ENCODE measurements at places on chromosomes 3 and 15.

GRCh38 chr3:29335438-29335837, 54.6 kb downstream of the RBMS3 start:
- DNase-seq = no peak

DNA sequence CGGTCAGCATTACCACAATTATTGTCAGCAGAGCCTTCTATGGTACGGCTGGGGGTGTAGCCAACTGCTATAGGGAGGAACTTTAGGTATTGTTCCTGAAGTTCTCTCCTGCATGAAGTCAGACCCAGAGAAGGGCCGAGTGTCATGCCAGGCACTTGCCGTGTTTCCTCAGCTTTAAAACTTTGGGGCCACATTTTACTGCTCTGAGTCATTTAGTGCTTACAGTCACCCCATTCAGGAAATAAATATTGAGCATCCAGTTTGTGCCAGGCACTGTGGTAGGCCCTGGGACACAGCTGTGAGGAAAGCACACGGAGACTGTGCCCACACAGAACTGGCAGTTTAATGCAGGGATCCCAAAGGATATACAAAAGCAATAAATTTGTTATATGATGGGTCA, 54.5 kb upstream of the APEH start:
- no peak for DNase-seq

DNA sequence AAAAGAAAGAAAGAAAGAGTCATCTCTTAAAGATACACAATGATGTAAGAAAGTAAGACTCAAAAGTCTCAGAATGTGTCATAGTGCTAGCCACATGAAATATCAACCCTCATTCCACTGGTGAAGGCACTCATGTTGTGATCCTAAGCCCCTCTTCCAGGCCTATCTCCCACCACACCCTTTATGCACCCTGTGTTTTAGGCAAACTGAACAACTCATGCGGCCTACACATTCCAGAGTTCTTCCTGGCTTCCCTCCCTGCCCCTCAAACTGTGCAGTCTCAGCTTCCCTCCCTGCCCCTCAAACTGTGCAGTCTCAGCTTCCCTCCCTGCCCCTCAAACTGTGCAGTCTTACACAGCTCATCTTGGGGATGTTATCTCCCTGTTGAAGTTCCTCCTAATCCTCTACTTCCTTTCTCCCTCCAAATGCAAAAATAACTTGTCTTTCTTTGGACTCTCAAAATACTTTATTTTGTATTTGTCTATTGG, 69.0 kb upstream of the FNDC3B start:
- DNase-seq = no peak

- no peak for DNase-seq
Measured at GRCh38 chr3:96959474-96959873, 145.1 kb downstream of the EPHA6 start.

DNA sequence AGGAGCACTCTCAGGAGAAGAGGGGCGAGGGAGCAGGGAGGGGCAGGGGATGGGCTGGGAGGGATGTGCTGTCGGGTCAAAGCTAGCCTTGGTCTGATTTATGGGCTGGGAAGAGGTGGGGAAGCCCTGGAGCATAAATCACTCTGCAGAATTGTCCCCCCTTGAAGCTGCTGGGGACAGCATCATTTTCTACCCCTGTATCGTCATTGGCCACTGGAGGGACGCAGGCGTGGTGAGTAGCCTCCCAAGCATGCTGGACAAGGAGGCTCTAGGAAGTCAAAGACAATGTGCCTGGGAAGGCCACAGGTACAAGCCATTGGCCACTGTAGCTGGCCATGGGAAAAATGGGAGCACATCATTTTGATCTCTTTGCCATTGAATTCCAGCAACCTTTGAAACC, 175.5 kb upstream of the CTDSPL start:
- no peak for DNase-seq

DNA sequence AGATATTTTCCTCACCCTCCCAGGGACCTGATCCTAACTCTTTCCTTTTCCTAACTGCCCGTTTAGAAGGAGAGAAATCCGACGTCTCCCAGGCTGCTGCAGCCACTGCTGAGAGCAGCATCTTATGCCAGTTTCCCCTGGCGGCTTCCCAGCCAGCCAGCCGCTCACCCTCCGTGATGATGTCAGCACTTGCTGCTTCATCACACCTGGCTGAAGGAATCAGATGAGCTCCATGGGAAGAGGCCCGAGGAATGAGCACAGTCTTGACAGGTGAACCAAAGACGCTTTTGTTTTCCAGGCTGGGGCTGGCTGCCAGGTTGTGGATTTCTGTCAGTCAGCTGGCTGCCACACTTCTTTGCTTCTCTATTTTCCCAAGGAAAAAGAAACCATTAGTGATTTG, 445.1 kb upstream of the RBMS3 start:
- DNase-seq = no peak

DNA sequence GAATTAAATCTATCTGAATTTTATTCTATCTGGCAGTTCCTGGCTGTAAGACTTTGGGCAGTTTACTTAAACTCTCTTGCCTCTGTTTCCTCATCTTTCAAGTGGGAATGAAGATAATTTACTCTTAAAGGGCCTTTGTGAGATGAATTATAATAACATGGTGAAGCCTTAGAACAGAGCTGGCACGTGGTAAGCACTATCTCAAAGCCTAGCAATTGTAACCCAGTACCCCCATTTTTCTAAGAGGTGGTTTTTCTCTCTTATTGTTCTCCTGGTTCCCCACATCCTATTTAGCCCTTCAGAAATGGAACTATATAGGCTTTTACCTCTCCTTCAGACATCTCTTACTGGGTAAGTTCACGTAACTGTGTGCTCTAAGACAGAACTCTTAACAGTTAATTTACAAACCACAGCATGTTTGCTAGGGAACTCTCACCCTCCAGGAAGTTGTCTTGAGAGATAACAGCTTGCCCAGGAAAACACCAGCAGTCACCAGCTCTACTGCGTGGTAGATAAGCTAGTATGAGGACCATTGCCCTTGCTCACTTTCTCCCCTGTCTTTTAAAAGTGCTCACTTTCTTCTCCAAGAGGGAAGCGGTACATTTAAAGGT, 12.3 kb upstream of the CRBN start:
- DNase-seq = peak; percentile 63

DNA sequence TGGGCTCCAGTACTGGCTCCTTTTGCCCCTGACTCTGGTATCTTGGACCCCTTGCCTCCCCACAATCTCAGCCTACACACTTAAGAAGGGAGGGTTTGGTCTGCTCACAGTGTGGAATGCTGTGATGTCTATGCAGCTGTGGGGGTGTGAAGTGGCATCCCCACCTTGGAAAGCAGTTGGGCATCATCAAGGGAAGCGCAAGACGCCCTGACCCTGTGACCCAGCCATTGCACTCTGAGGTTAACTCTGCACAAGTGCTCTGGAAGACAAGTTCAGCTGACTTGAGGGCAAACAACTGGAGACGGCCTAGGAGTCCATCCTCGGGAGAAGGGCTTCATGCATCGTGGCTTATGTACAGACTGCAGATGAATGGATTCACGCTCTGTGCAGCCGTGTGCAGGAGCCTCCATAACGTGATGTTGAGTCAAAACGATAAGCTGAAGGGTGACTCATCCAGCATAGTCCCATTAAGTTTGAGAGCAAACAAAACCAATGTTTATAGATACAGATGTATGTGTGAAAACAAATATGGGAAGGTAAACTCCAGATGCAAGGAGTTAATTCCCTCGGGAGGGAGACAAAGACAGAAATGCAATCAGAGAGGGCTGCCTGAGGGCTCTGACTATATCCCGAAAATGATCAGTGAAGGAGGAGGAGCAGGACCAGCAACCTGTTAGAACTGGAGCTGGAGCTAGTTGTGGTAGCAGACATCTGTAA, 86.8 kb downstream of the LSM3 start:
- no peak for DNase-seq

DNA sequence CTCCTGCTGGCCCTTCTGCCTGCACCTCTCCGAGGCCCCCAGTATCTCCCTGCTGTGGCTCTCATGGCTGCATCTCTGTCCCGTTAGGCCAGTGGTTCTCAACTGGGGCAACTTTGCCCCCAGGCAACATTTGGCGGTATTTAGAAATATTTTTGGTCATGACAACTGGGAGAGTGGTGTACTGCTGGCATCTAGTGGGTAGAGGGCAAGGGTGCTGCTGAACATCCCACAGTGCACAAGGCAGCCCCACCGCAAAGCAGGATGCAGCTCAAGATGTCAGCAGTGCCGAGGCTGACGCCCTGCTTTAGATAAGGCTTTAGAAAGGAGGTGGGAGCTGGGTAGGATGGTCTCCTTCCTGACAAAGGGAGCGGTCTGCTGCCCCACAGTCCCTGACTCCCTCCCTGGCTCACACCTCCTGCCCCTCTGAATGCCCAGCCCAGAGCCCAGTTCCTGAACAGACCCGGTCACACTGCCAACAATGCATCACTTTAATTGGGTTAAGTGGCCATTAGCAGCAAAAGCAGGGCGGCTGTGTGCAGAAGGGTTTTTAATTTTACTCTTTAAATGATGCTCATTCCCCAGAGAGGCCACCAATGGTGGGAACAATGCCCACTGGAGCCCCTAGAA, 68.8 kb upstream of the TMEM115 start:
- no peak for DNase-seq

GRCh38 chr3:123405021-123405420, 43.9 kb downstream of the ADCY5 start:
- no peak for DNase-seq

GRCh38 chr15:79442911-79443310, 10.8 kb downstream of the MINAR1 start:
- no peak for DNase-seq

- DNase-seq = no peak
Measured at GRCh38 chr3:59698091-59698490, 648.3 kb upstream of the CFAP20DC start.

DNA sequence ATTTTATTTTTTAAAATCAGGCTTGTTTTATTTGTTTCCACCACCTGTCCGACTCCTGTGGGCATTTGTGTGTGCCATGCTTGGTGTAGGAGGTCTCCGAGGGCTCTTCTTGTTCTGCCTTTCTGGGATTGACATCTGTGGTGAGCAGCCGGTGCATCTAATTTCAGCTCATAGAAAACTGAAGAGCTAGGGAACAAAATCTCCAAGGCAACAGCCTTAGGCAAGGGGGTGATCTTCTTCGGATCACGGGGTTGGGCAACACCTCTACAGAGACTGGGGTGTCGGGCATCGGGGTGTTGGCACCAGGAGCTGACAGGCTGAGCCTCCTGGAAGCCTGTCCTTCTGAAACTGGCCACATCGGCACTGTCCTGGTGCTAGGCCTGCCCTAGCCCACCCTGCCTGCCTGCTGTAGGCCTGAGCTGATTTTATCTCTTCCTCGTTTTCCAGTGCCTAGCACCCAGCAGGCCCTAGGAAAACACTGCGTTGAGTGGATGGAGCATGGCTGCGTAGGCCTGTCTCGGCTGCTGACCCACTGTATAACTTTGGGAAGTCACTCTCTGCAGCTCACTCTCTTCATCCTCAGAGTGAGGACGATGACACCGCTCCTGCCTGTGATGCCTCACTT, 10.3 kb downstream of the CHCHD6 start:
- DNase-seq = no peak

- DNase-seq = no peak
Measured at GRCh38 chr3:13092621-13093617, 19.7 kb upstream of the IQSEC1 start.

All from CD4-positive, alpha-beta T cell treated with Interleukin-6 at 100 ng/mL for 8 hours (primary cell).